ENCODE measurements at places on chromosomes 2 and 18. TPM values are rescaled to one million over a fixed set of nuclear protein-coding genes. Genes with fewer than 3 reads are reported as not detected.

Gene LOXHD1
- total RNA-seq: not detected

Gene LIMS3
- 2.0 TPM for total RNA-seq

DNA sequence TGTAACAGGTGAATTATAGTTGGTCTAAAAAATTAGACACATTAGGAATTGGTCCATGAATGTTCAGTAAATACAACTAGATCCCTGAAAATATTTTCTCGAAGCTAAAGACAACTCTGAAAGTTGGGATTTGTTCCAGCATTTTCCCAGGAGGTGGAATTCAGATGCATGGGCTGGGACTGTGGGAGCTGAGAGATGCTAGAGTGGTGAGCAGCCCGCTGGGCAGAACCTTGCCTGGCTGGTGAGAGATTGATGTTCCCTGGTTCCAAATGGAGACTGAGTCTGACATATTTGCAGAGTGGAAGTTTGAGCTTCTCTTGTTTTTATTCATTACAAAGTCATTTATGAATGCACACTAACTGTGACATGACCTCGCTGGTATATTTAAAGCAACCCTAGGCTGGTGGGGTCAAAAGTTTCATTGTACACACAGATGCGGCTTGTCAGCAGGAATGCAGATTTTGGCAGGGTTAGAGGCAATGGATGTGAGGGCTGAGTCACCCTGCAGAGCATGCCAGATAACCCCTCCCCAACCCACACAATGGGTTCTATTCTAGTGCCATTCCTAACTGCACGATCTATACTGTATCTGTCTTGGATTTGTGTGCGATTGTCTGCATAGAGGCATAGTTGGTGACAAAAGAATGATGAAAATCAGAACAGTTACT, 23.5 kb upstream of the TMEM178A start:
- no peak overlapping the region for H3K4me3 ChIP-seq
- DNase-seq: no peak
- no peaks in the 10 kb centered on the region for H3K4me1 ChIP-seq

Gene DCC
- 1.4 TPM for total RNA-seq

Gene GBX2
- 0.89 TPM for total RNA-seq

Gene ZNF396
- 0.74 TPM for total RNA-seq

DNA sequence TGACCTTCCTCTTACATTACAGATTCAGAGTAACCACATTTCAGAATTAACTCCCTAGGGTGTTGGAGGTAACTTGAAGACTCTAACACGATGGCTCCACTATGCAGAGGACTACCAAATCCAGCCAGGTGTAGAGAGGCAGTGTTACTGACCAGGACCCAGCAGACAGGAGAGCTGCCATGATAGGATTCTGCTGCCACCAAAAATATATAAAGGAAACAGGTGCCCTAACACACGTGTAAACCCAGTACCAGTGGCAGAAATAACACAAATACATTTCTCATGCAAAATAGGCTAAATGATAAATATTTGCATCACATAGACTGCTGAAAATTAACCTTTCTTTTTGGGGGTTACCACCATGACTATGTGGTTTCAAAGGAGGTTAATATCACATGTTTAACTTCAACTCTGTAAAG, 7.0 kb downstream of the ZBTB14 start:
- no peak overlapping the region for H3K27ac ChIP-seq
- peaks cover 2% of the 10 kb centered on the region for H3K36me3 ChIP-seq
- H3K4me1 ChIP-seq: peaks cover 3% of the 10 kb centered on the region
- H3K4me3 ChIP-seq: no peak overlapping the region
- DNase-seq: no peak

DNA sequence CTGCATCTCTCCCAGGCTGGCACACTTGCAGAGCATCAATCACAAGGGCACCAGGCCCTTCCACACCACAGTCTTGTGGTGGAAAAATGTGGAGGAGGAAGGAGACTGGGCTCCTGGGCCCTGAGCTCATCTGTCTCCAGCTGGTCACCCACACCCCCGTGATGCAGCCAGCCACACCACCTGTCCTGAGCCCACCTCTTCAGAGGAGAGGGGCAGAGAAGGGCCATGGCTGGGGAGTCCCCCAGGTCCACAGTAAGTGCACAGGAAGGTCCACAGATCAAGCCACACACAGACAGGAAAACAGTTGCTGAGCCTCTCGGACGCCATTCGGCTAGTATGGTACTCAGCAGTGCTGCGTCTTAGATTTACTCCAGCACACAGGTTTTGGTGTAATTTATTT, 203.5 kb upstream of the SALL3 start:
- H3K27ac ChIP-seq: no peak overlapping the region
- H3K4me1 ChIP-seq: no peaks in the 10 kb centered on the region

GRCh38 chr2:148675708-148676107, 31.2 kb downstream of the EPC2 start:
- no peaks in the 10 kb centered on the region for H3K36me3 ChIP-seq
- H3K27me3 ChIP-seq: no peaks in the 10 kb centered on the region
- H3K27ac ChIP-seq: no peak overlapping the region
- DNase-seq: no peak
- H3K4me1 ChIP-seq: peaks cover 3% of the 10 kb centered on the region

- H3K4me1 ChIP-seq: peaks cover 7% of the 10 kb centered on the region
- H3K4me3 ChIP-seq: no peak overlapping the region
- no peak overlapping the region for H3K27ac ChIP-seq
- H3K27me3 ChIP-seq: no peaks in the 10 kb centered on the region
- H3K36me3 ChIP-seq: no peaks in the 10 kb centered on the region
These were observed 88.9 kb downstream of the SMIM21 start for GRCh38 chr18:75338631-75339030.

GRCh38 chr18:31207391-31207790, 44.7 kb upstream of the DSC1 start:
- no peak overlapping the region for H3K4me3 ChIP-seq
- H3K27me3 ChIP-seq: no peaks in the 10 kb centered on the region
- H3K27ac ChIP-seq: no peak overlapping the region
- no peaks in the 10 kb centered on the region for H3K4me1 ChIP-seq
- DNase-seq: no peak
- no peaks in the 10 kb centered on the region for H3K36me3 ChIP-seq

DNA sequence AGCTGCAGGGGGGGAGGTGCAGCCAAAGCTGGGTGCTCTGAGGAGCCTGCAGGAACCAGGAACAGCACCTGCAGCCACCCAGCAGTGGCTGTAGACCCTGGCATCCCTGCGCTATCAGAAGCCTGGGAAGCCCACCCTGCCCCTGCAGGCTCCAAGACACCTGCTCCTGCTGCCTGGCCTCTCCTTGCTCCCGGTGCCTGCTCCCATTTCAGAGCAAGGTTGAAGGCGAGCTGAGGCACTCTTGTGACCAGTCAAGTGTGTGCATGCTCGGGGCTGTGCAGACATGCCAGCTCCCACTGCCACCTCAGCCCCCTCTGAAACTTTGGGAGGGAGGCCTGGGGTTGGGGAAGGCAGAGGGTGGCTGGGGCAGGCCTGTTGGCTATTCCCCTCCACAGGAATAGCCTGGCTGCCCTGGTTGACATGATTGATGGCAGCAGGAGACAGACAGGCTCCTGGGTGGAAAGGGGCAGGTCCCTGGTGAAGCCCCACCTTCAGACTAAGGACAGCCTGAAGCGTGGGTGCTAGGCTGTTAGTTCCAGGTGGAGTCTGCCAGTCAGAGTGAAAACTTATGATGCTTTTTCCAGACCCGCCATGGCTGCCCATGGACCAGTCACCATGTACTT, 151.4 kb downstream of the MBD5 start:
- no peak overlapping the region for H3K27ac ChIP-seq
- no peak for DNase-seq
- no peaks in the 10 kb centered on the region for H3K27me3 ChIP-seq
- H3K4me1 ChIP-seq: no peaks in the 10 kb centered on the region

DNA sequence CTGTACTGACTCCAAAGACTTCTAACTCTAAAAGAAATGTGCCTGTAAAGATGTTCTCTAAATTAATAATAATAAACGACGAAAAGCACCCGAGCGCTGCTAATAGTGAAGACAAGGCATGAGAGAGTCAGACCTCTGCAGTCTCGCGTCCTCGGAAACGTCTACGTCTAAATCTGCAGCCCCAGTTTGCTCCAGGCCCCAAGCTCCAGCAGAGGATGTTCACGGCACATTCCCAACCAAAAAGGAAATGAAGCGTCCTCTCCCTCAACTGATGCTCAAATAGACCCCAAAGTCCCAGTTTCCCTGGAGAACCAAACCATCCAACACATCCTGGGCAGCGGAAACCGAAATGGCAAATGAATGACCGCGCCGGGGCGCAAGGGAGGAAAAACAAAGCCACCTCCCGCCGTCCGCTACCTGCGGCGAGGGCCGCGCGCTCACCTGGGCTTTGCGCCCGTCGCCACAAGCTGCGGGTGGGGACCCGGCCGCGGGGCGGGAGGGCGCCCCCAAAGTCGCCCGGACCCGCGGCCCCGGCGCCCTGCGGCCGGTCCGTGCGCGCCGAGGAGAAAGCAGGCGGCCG, 47.1 kb upstream of the CCDC150 start:
- no peaks in the 10 kb centered on the region for H3K4me1 ChIP-seq
- H3K4me3 ChIP-seq: peak overlapping the region; percentile 81
- no peaks in the 10 kb centered on the region for H3K36me3 ChIP-seq
- H3K27me3 ChIP-seq: peaks cover 25% of the 10 kb centered on the region
- H3K27ac ChIP-seq: no peak overlapping the region

DNA sequence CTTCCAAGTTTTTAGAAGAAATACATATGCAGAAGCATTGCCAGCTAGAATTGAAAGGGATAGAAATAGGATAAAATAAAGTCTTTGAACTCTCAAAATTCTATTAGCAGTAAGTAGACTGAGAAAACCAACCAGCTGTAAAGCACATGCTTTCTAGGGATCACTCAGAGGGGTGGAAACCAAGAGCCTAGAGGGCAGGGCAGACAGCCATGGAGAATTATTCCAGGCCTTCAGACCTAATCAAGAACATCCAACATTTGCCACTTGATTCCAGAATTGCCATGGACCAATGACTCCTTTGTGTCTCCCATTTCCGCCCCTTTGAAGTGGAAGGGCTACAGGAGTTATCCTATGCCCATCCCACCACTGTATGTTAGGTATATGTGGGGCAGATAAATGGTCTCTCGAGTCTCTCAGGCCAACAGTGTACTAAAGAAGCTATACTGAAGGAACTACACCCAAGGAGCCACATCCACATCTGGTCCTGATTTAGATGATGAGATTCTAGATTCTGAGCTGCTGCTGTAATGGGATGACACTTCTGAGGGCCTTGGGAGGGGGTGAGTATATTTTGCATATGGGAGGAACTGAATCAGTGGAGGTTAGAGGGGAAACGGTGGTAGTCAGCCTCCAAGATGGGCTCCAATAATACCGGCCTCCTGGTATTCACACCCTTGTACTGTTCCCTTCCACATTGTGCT, 4.0 kb downstream of the FARSB start:
- H3K27ac ChIP-seq: no peak overlapping the region
- no peaks in the 10 kb centered on the region for H3K27me3 ChIP-seq
- no peak for DNase-seq
- H3K4me3 ChIP-seq: no peak overlapping the region
- no peaks in the 10 kb centered on the region for H3K4me1 ChIP-seq
- H3K36me3 ChIP-seq: peaks cover 15% of the 10 kb centered on the region

DNA sequence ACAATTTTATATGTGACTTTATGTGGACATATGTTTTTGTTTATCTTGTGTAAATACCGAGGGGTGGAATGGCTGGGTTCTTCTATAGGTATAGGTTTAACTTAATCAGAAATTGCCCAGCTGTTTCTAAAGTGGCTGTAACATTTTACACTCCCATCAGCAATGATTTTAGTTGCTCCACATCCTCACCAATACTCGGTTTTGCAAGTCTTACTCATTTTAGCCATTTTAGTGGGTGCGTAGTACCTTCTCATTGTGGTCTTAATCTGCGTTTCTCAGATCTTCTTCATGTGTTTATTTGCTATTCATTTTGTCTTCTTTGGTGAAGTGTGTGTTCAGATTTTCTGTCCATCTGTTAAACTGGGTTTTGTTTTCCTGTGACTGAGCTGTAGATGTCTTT, 95.4 kb upstream of the BCL2L11 start:
- no peak overlapping the region for H3K4me3 ChIP-seq
- H3K36me3 ChIP-seq: no peaks in the 10 kb centered on the region
- H3K4me1 ChIP-seq: peaks cover 2% of the 10 kb centered on the region
- no peak overlapping the region for H3K27ac ChIP-seq

Gene SCG2
- 0.77 TPM for total RNA-seq

Gene TLX2
- total RNA-seq: 0.17 TPM

Gene REEP1
- total RNA-seq: 1.5 TPM

Measured in H1 (cell line).